ENCODE measurements at places on chromosomes 2 and 18.

- no peak for DNase-seq
- no peak overlapping the region for H3K4me3 ChIP-seq
- no peaks in the 10 kb centered on the region for H3K36me3 ChIP-seq
- no peaks in the 10 kb centered on the region for H3K27me3 ChIP-seq
Observed at GRCh38 chr18:26869640-26870039, 4.1 kb upstream of the AQP4 start.

GRCh38 chr2:239947729-239948045 is 77.5 kb downstream of the NDUFA10 start:
- no peaks in the 10 kb centered on the region for H3K36me3 ChIP-seq
- H3K27ac ChIP-seq: no peak overlapping the region
- DNase-seq: peak; percentile 19
- H3K27me3 ChIP-seq: no peaks in the 10 kb centered on the region

DNA sequence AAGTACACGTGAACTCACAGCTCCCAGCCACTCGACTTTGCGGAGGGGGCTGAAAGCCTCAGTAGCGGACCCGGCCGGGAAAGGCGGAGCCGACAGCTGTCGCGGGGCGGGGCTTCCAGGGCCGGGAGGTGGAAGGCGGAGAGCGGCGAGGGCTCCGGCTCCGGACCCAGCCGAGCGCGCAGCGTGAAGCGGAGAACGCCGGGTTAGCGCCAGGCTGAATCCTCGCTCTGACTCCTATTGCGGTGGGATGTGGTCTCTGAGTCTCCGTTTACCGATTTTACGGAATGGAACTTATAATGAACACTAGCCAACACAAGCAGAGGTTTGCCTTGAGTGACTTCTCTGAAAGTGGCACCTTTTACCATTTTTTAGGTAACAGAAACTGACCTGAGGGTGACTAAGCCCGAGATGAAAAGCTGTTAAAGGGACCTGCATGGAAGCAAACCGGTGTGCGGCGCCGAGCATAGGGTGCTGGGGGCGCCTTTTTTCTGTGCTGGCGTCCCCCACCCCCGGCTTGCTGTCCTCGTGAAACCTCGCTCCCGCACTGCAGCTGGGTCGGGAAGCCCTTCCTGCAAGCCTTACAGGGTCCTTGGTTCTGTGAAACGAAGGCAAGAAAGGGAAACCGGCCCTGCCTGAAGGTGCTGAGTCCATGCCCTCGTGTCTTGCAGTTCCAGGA is 72.9 kb downstream of the EN1 start:
- H3K27ac ChIP-seq: no peak overlapping the region
- H3K4me3 ChIP-seq: no peak overlapping the region
- H3K36me3 ChIP-seq: no peaks in the 10 kb centered on the region
- no peaks in the 10 kb centered on the region for H3K27me3 ChIP-seq

GRCh38 chr2:143730155-143730952 is 601.1 kb downstream of the ARHGAP15 start:
- no peak overlapping the region for H3K27ac ChIP-seq
- H3K4me1 ChIP-seq: no peaks in the 10 kb centered on the region
- H3K4me3 ChIP-seq: no peak overlapping the region
- no peak for DNase-seq
- no peaks in the 10 kb centered on the region for H3K36me3 ChIP-seq
- no peaks in the 10 kb centered on the region for H3K27me3 ChIP-seq

DNA sequence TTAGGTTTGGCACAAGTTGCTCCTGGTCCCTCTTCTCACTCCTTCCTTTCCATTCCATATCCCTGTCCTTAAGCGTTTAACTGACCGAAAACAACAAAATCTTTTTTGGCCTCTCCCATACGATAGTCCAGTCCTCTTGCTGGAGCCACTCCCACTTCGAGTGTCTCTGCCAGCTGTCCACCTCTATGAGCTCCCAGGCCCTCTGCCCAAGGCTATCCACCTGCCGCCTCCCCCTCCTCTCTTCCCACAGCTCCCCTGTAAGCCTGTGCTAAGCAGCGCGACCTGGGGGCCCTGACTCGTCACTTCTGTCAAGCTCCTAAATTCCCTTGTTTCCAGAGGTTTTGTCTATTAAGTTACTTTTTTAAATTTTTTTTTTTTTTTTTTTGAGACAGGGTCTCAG is 47.0 kb upstream of the FOSL2 start:
- no peak overlapping the region for H3K27ac ChIP-seq
- H3K4me3 ChIP-seq: no peak overlapping the region
- no peaks in the 10 kb centered on the region for H3K36me3 ChIP-seq
- DNase-seq: no peak
- no peaks in the 10 kb centered on the region for H3K4me1 ChIP-seq
- H3K27me3 ChIP-seq: no peaks in the 10 kb centered on the region

DNA sequence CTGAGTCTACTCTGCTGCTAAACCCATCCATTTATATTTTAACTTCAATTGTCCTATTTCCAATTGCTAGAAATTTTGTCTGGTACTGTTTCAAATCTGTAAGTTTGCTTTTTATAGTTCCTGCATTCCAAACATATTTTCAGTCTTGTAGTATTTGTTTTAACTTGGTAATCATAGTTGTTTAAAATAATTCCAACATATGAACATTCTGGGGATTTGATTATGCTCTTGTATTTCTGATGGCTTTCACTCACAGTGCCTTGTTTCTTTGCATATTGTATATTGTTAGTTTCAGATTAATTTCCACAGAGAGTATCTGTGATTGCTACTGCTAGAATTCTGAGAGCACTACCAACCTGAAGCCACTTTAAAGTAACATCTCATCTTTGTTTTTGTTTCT is 202.4 kb downstream of the ETAA1 start:
- no peak for DNase-seq
- H3K4me3 ChIP-seq: no peak overlapping the region
- no peaks in the 10 kb centered on the region for H3K27me3 ChIP-seq
- no peak overlapping the region for H3K27ac ChIP-seq
- no peaks in the 10 kb centered on the region for H3K36me3 ChIP-seq

GRCh38 chr2:20755132-20755800 is 67.6 kb downstream of the LDAH start:
- DNase-seq: no peak
- no peaks in the 10 kb centered on the region for H3K4me1 ChIP-seq
- H3K36me3 ChIP-seq: peaks cover under 1% of the 10 kb centered on the region
- H3K27ac ChIP-seq: no peak overlapping the region

DNA sequence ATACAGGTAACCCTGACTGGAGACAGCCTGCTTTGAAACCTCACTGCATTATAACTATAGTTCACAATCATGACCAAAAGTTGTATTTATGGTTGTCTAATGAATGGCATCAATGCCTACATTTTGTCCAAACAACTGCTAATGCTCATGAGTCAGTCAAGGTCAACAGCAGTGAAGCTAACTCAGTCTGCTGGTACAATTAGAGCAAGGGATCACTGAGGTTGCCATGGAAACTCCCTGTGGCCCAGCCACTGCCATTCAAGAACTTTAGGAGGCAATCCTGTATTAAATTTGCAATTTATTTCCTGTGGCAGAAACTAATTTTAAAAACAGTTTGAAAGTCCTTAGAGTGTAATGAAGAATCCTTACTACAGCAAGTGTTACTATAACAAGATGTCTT is 185.1 kb upstream of the SMAD7 start:
- H3K27me3 ChIP-seq: no peaks in the 10 kb centered on the region
- no peaks in the 10 kb centered on the region for H3K36me3 ChIP-seq
- no peaks in the 10 kb centered on the region for H3K4me1 ChIP-seq
- DNase-seq: no peak
- H3K27ac ChIP-seq: no peak overlapping the region
- no peak overlapping the region for H3K4me3 ChIP-seq

DNA sequence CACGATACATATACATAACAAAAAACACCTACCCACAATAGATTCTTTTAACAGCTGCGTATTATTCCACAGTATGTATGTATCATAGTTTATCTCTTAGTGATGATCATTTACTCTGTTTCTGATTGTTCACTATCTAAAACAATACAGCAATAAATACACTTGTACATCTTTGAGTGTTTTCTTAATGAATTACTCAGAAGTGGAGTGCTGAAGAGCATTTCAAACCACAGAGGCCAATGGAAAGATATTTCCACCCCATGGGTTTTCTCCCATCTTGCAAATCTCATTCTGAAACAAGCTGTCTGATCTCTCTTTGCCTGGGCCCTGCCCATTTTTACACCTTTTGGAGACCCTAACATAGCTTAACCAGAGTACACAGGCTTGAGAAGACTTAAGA is 113.8 kb upstream of the KLF7 start:
- no peak for DNase-seq
- H3K4me1 ChIP-seq: no peaks in the 10 kb centered on the region
- no peak overlapping the region for H3K27ac ChIP-seq
- H3K4me3 ChIP-seq: no peak overlapping the region
- H3K27me3 ChIP-seq: no peaks in the 10 kb centered on the region

DNA sequence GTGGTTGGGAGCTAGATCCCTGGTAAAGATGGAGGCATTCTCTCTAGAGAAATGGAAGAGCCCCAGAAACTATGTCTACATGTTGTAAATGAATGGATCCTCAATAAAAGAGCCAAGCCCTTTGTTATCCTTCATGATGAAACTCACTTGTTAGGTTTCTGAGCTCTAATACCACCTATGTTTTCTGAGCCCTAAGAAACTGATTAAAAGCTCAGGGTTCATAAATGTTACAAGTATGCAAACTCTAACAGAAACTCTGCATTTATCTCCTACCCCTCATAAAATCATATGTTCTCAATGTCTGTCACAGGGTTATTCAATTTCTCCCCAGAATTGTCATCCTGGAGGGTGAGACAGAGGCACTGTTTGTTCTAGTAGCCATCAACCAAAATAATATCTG is 18.0 kb upstream of the HNMT start:
- H3K36me3 ChIP-seq: no peaks in the 10 kb centered on the region
- no peak overlapping the region for H3K27ac ChIP-seq
- no peak overlapping the region for H3K4me3 ChIP-seq
- DNase-seq: no peak

DNA sequence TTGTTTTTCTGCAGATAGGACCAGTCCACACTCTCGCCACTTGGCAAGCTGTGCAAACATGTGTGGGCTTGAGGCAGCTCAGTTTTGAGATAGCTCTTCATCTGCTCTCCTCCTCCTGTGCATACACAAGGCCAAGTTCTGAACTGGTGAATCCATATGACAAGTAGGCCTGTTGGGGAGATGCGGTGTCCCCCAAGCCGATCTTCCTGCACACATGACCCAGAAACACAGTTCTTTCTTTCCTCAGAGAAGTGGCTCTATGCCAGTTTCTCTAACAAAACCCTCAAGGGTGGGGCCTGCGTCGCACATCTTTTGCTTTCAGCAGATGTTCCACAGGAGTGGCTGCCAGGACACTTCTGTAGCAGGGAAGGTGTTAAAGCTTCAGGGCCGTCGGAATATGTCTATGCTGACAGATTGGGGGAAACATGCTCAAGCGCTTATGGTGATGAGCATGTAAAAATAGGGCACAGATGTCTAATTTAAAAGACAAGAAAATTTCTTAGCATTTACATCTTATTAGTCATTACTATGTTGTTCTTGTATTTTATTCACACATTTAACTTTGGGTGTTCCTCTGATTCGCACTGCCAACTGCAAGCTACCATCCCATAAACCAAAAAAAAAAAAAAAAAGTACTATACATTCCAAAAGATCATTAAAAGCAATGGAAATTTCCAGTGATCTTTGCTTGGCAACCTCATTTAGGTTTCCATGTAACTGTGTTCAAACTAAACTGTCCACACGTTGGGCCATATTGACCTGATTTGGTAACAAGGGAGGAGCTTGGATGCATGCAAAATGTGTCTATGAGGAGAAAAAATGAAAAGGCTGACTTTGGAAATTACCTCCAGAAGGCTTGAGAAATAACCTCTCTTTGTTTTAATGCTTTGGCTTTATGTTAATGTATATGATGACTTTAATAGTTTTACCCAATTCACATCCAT is 1055.5 kb upstream of the KLHL29 start:
- no peaks in the 10 kb centered on the region for H3K36me3 ChIP-seq
- no peaks in the 10 kb centered on the region for H3K4me1 ChIP-seq
- no peak for DNase-seq
- no peaks in the 10 kb centered on the region for H3K27me3 ChIP-seq
- no peak overlapping the region for H3K27ac ChIP-seq

DNA sequence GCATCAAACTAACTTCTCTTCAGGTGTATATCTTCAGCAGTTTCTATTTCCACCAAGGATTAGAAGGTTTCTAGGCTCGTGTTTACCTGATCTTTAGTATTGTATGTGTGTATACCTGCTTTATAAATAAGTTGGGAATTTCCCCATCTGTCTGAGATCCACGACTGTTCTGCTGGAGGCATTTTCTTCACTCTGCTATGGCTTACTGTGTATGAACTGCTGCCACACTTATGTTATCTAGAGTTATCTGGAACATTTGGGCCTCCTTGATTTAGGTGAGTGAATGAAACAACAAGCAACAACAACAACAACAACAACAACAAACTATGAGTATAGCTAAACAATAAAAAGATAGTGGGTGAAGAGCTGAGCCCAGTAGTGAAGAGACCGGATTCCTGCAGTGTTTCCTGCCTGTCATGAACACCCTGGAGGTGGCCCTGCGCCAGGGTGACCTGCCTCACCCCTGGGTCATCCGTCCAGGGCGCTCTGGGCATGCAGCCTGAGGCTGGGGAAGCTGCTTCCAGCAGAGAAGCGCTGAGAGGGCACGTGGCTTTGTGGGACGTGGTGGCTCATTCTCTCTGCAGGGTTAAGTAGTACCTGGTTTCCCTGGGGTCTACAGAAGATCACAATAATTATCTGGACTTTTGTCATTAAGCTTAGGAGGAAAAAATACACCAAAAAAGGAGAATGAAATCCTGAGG is 56.1 kb upstream of the GATA6 start:
- no peaks in the 10 kb centered on the region for H3K27me3 ChIP-seq
- no peaks in the 10 kb centered on the region for H3K36me3 ChIP-seq
- H3K27ac ChIP-seq: no peak overlapping the region
- DNase-seq: no peak
- no peaks in the 10 kb centered on the region for H3K4me1 ChIP-seq

GRCh38 chr2:125280265-125280664 is 1255.2 kb downstream of the CNTNAP5 start:
- no peaks in the 10 kb centered on the region for H3K4me1 ChIP-seq
- H3K27me3 ChIP-seq: no peaks in the 10 kb centered on the region
- H3K27ac ChIP-seq: no peak overlapping the region
- no peak overlapping the region for H3K4me3 ChIP-seq
- DNase-seq: no peak

DNA sequence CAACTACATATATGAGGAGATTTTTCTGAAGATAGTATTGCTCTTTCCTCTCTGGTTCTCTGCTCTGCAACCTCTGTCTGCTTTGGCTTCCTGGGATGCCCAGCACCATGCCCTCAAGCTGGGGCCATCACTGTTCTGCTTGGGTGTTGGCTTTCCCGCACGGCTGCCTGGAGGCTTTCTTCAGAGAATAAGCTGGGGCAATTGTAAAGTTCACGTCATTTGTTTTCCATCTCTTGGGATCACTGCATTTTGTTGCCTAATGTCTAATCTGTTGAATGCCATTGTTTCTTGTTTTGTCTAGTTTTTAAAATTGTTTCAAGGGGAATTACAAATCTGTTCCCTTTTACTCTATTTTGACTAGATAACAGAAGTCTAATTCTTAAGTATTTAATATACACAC is 437.3 kb upstream of the NRP2 start:
- DNase-seq: no peak
- no peak overlapping the region for H3K4me3 ChIP-seq
- H3K27ac ChIP-seq: no peak overlapping the region
- no peaks in the 10 kb centered on the region for H3K36me3 ChIP-seq

- H3K27me3 ChIP-seq: no peaks in the 10 kb centered on the region
- H3K4me1 ChIP-seq: no peaks in the 10 kb centered on the region
- no peak overlapping the region for H3K4me3 ChIP-seq
- no peak for DNase-seq
Observed at GRCh38 chr18:21218862-21219261, 23.2 kb upstream of the GREB1L start.

Measured in aorta (tissue), 5 donors.